ENCODE measurements at places on chromosomes 13 and 19. TPM values are rescaled to one million over a fixed set of nuclear protein-coding genes. Genes with fewer than 3 reads are reported as not detected.

SKA3 gene
- 0.16 TPM for polyA plus RNA-seq

NUMBL gene
- 6.7 TPM for polyA plus RNA-seq

TRAPPC6A gene
- 33.7 TPM for polyA plus RNA-seq

SELENOV gene
- 0.39 TPM for polyA plus RNA-seq

ZNF444 gene
- 7.3 TPM for polyA plus RNA-seq

- DNase-seq = no peak
Measured at GRCh38 chr19:21848706-21849105, 12.7 kb upstream of the ZNF43 start.

- DNase-seq = no peak
Measured at GRCh38 chr13:86986448-86986847, 684.7 kb upstream of the SLITRK5 start.

- no peak for DNase-seq
Measured at GRCh38 chr13:28651810-28652401, 7.0 kb upstream of the POMP start.

- DNase-seq = no peak
Measured at GRCh38 chr13:28705461-28706083, 13.2 kb downstream of the SLC46A3 start.

GRCh38 chr19:17957149-17957849 lies 9.6 kb upstream of the KCNN1 start:
- DNase-seq = no peak

GRCh38 chr13:35470671-35471661 lies 5.5 kb downstream of the MAB21L1 start:
- DNase-seq = peak; percentile 51

DNA sequence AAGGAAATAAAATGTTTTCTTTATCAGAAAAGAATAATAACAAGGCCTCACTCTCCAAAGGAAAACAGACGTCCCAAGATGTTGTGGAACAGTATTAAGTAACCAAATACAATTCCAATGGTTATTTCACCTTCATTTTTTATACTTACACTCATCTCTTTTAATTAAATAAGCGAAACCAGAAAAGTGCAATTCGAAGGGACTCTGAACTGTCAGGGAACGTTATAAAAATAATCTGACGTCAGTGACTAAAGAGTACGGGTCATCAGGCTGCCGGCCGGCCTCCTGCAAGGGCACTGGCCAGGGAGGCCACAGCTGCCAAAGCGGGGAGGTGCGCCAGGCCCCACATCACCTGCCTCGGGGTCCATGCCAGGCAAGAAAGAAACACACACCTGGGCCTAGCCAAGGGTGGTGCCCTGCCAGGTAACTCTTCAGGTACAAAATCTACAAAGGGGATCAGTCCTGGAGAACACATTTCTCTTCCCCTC lies 61.2 kb downstream of the CDADC1 start:
- peak; percentile 71 for DNase-seq

DNA sequence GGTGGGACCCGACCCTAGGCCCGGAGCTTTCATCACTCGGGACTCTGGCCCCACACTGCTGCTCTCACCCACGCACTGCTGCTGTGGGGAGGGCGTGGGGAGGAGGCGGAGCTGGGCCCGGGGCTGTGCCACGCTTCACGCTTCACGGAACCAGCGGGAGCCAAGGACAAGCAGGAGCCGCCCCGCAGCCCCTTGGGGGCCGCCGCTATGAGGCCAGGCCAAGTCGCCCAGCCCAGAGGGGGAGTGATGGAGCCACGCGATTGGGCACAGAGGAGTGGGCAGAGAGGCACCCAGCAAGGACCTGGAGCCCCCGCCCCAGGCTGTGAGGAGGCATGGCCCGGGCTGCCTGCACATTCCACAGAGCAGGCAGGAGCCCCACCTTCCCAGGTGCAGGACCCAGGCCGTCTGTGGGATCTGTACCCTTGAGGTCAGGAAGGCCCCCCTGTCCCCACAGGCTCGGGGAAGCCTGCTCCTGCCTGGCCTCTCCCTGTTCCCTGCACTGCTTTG lies 10.2 kb upstream of the SUPT20H start:
- DNase-seq = no peak

GRCh38 chr19:3353493-3353892 lies 12.9 kb upstream of the NFIC start:
- no peak for DNase-seq

DNA sequence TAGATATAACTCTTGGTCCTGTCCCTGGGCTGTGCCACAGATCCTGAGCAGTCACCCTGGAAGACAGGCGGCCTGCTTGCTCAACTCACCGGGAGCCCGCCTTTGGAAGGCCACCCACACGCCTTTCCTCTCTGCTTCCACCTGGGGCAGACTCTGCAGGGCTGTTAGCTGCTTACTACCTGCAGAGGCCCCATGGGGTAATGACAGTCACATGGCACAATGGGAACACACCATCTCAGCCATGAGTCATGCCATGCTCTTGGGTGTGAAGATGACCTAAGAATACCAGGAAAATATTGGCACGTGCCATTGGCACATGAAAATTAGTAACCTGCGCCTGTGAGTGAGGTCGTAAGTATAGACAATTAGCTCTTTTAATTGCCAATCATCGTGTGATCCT lies 108.6 kb downstream of the COL4A2 start:
- no peak for DNase-seq

DNA sequence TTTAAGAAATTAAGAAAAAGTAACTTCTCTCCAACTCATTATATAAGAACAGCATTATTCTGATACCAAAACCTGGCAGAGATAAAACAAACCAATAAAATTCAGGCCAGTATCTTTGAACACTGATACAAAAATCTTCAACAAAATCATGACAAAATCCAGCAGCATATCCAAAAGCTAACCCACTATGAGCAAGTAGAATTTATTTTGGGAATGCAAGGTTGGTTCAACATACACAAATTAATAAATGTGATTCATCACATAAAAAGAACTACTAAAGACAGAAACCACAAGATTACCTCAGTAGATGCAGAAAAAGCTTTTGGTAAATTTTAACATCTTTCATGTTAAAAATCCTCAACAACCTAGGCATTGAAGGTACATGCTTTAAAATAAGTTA lies 12.3 kb downstream of the ZNF91 start:
- DNase-seq = no peak

DNA sequence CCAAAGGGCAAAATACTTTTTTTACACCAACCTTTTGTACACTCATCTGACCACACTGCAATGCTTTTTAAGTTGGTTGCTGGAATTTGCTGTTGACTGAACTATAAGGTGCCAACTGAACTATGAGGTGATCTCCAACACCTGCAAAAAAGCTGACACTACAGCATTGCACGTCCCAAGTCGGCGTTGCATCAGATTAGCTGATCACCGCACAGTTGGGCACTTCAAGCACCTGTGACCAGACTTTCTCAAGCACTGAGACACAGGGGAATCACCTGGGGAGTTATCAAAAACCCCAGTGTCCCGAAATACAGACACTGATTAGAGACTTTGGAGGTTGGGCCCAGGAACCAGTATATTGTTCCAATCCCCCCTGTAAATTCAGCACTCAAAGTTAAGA lies 1.1 kb downstream of the NLRP11 start:
- DNase-seq = no peak

DNA sequence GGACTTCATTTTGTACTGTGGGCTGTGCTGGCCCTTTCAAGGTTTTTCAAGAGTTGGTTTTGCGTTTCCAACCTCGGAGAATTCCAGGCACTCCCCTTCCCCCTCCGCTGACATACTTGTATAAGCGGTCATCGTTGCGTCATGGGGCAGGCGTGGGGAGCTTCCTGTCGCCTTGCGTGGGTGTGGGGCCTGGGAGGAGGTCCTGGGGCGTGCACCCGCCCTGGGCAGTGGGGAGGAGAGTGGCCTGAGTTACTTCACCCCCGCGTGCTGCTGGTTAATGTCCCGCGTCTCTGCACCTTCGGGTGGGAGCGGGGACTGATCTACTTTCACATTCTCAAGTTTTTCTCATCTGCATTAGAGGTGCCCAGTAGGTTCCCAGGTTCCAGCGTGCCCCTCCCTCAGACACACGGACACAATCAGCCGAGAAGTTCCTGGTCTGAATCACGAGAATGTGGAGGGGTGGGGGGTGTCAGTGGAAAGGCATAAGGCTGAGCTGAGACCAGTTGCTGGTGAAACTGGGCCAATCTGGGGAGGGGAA lies 4.1 kb downstream of the IER2 start:
- peak; percentile 90 for DNase-seq

DNA sequence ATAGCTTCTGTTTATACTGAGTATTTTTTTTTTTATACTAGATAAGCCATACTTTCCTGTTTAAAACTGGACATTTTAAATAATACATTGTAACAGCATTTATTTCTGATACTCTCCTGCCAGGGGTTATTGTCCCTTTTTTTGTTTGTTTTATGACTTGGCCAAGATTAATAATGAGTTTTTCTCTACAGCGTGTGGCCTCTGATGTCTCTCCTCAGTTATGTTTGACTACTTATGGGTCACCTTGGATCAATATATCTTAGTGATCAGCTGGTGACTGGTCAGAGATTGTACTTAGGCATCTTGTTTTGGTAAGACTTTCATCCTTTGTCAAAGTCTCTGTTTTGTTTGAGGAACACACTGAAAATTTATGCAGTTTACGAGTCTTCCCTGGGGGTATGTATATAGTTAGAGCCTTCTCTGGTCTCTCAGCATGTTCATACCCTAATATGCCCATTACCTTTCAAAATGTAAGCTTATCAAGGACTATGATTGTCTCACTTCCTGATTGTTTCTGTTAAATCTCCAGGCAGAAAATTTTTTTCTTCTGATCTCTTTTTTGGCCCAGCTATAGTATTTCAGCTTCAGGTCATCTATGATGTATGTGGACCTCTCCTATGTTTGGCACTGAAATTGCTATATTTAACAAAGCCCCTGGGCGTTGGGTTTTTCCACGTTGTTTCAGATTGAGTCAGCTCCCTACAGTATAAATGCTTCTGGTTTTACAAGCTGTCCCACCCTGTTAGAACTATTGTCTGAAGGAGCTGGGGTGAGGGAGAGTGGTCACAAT lies 87.9 kb downstream of the URI1 start:
- DNase-seq = no peak

All from ovary (tissue), 10 donors.